BJ (cell line): ENCODE measurements at places on chromosomes 16 and 17.
A peak's percentile ranks its signal among the peaks of the same experiment; 100 is the strongest.

DNA sequence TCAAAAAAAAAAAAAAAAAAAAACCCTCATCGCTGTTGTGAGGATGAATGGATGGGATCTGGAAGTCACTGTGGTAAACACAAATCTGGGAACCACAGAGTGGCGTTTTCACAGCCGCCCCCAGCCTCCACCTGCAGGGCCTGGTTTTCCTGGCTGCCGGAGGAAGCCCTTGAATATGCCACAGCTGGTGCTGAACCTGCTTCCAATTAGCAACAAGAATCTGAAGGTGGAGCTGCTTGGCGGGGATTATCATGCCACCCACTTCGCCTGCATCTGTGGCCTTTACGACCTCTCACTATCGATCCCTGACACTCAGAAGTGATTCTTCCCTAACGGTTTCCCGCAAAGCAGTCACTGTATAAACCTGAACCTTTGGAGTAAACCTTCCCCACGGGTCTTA is 16.1 kb downstream of the MRM3 start:
- no peak for DNase-seq

DNA sequence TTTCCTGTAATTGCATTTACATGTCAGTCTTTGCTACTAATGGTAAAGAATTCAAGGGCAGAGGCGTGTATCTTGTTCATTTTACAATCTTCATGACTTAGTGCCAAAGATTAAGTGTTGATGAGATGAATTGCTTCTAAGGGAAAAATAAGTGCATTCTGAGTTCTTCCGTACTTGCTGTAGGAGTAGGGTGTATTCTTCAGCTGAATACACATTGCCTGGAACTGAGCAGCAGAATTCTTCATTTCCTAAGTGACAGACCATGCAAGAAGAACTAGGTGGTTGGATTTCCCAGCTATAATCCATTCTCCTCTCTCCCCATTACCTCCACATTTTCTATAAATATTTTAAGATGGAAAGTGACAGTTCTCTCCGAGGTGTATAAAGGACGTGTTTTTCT is 104.8 kb downstream of the CACNG3 start:
- no peak for DNase-seq

DNA sequence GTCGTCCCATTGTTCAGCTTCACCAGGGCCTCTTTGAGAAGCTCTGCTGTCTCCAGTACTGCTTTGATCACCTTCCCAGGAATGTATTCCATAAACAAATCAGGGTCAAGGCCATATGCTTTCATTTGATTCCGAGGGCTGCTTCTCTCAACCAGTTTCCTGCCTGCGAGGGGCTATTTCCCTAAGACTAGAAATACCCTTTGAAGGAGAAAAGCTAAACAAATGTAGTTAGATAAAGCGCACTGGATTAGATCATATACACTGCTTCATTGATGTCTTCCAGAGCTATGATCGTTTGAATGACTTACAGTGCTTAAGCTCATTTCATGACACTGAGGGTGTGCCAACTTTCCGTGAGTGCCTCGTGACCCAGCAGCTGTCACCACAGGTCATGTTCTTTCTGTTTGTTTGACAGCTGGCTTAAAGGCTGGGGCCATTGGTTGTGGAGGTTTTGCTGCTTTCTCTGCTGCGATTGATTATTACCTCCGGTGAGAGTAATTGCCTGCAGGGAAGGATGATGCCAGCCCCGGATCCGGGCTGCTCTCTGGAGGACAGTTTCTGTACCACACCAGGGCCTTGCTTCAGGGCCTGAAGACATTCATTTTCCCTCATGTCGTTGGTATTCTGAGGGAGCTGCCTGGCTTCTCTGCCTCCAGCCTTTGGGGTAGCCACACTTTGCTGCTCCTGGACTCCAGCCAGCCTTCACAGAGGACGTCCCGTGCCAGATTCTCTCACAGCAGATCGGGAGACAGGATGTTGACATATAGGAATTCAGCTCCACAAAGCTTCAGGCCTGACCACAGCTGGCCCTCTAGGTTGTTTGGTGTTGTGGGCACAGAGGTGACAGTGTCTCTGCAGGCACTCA is 3.9 kb downstream of the TIMM22 start:
- no peak for DNase-seq

- no peak for DNase-seq
Observed at GRCh38 chr17:10121971-10122707, 76.3 kb downstream of the GAS7 start.

DNA sequence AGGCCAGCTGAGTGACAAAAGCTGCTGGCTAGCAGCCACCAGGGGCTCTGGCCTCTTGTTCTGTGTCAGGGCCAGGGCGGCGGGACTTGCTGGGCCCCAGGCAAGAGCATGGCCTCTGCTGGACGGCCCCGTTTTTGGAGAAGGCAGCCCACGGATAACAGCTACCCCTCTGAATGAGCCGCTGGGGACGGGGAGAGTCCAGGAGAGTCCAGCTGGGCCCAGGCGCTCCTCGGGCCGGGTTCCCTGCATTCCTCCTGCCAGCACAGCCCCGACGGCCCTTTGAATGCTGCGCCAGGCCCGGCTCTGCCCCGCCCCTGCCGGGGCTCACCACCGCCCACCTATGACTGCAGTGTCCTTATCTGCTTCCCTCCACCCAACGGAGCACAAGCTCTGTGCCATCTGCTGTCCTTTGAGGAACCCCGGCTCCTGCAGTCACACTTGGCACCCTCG is 33.4 kb downstream of the SLC7A5 start:
- DNase-seq = no peak

GRCh38 chr16:12160815-12161550 is 184.4 kb downstream of the SNX29 start:
- no peak for DNase-seq

GRCh38 chr17:3547628-3548027 is 10.0 kb downstream of the TRPV3 start:
- no peak for DNase-seq

GRCh38 chr16:61969077-61969382 is 67.2 kb downstream of the CDH8 start:
- no peak for DNase-seq

GRCh38 chr16:9316615-9317014 is 225.2 kb downstream of the HAPSTR1 start:
- DNase-seq = no peak

GRCh38 chr16:84045001-84045817 is 2.6 kb upstream of the SLC38A8 start:
- DNase-seq = no peak

DNA sequence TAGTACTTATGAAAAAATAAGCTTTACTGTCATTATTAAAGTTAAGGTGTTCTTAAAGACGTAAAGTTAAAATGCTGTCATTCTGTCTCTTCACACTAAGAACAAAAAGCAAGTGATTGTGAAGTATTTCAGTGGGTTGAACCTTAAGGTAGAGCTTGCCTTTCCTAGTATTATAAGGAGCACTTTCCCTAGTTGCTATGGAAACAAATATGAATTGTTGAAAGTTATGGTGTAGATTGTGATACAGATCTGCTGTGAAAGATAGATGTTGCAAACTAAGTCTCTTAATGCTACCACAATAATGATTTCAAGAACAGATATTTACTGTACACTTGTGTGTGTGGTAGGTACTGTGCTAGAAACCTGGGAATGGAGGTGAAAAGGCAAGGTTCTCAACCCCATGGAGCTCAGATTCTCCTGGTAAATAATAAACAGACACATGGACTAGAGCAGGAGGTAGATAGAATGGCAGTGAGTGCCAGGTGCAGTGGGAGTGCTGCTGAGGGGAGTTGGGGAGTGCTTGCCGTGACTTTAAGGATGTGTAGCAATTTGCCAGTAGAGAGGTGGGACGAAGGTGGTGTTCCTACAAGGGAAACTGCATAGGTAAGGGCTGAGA is 34.7 kb downstream of the MRTFB start:
- no peak for DNase-seq

- no peak for DNase-seq
Observed at GRCh38 chr17:82843904-82844680, 4.3 kb upstream of the ZNF750 start.

DNA sequence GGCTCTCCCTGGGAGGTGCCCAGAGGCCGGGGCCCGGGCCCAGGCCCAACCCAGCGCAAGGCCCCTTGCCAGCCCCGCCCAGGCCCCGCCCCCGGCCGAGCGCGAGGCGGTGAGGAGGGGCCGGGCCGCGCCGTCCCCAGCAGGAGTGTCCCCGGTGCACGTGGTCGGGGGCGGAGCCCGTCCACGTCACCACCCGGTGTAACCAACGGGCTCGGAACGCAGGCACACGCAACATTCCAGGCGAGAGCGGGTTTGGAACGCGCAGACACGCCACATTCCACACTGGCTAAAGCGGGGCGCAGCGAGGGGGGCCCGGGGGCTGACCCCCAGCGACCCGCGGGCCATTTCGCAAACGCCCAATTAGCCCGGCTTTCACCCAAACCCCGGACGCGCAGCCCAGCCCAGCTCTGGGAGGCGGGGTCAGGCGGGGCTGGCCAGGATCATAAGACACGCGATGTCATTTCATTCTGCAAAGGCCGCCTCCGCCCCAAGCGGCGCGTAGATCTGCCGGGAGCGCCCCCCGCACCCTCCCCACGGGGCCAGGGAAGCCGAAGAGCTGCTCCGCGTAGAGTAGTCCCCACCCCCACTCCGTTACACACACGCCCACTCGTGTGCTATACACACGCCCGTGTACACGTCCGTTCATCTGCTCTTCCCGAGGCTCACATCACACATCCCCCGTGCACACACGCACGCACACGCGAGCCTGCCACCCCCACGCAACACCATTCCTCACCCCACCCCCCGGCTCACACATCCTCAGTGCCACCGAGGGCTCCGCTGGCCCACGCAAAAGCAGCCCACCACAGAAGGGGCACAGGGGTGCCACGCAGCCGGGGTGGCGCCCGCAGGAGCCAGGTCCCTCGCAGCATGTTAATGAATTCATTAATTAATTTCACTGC is 1.0 kb downstream of the MNT start:
- DNase-seq = peak; percentile 73

- DNase-seq = no peak
Observed at GRCh38 chr17:74078363-74078941, 125.0 kb upstream of the RPL38 start.

DNA sequence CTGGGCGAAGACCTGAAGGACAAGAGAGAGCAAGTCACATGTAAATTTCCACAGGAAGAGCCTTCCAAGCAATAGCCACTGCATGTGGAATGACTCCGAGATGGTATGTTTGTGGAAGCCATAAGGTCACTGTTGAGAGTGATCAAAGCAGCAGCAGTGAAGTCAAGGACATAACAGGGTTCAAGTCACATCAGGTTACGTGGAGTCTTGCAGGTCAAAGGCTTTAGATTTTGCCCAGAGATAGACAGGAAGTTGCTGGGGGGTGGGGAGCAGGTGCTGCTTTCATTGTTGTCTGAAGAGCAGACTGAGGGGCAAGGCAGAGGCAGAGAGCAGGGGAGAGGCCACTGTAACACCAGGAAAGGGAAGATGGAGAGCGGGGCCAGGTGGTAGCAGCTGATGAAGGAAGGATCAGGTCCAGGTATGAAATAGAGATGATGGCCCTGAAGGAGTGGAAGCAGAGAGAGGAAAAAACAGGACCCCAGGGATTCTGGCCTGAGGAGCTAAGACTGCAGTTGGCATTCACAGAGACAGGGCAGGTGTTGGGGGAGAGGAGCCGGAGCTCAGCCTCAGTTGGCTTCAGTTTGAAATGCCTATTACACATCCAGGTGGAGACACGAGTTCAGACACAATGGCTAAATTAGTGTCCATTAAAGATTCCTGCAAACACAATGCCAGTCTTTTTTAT is 129.3 kb upstream of the AXIN2 start:
- no peak for DNase-seq

DNA sequence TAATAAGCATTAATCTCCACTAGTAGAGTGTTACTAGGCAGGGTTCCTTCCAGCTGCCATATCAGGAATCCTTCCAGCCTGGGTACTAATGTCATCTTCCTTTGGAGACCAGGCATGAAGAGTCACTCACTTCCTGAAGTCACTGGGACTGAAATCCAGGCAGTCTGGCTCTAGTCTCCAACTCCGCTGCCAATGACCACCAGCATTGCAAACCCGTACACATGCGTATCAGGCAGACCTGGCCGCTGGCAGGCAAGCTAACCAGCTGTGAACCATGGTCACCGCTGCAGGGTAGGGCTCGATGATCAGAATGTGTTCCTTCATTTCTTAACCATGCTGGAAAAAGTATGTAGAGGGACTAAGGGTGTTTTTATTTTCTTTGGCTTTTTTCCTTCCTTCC is 255.5 kb downstream of the CDH13 start:
- no peak for DNase-seq

- no peak for DNase-seq
Observed at GRCh38 chr17:72137161-72137560, 16.3 kb downstream of the SOX9 start.

GRCh38 chr17:74080656-74081582 is 122.6 kb upstream of the RPL38 start:
- DNase-seq = no peak

DNA sequence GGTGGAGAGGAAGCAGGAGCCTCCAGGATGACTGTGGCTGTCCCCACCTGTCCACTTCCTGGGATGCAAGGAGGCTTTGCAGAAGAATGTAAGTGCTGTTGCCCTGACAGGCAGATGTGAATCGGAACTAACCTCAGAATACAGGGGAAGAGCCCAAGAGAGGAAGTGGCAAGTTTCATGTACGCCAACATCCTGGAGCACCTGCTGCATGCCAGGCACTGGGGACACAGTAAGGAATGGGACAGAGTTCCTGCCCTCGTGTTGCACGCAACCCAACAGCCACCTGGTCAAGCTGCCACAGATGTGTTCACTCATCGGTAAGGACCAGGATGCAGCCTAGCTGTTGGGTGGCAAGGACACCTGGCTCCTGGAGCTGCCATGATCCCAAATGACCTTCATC is 98.6 kb upstream of the RPL38 start:
- DNase-seq = no peak

DNA sequence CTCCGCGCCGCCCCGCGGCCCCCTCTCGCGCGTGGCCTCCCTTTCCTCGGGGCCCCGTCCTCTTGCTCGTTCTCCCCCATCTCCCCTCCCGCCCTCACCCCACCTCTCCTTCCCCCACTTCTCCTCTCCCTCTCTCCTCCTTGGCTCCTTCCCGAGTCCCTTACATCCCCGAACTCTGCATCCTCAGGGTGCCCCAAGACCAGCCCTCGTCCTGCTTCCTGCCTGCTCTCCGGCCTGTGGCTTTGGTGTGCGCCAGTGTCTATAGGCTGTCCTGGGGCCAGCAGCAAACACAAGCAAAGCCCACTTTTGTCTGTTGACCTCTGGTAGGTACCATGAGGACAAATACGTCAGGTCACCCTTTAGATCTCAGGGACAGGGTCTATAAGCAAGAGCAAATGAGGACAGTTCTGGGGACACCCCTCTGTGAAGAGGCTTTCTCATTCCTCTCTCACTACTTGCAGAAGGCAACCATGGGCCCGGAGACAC is 284 bp upstream of the COPZ2 start:
- no peak for DNase-seq

GRCh38 chr16:83623091-83623730 is 184.6 kb upstream of the HSBP1 start:
- no peak for DNase-seq

DNA sequence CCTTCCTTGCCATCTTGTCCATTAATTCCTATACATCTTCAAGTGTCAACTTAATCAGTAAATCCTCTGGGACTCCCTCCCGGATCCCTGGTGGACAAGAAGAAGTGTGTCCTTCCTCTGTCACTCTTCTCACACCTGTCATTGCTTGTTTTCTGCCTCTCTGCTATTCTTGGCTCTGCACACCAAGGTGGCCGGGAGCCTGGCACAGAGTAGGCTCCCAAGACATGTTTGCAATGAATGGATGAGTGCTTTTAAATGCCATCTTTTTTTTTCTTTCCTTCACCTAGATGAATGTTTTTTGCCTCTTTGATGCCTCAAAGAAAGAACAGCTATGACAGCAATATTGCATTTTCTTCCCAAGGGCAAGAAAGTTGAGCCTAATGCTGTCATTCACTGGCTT is 58.0 kb upstream of the CLEC18A start:
- no peak for DNase-seq
